ENCODE measurements at places on chromosomes 3 and 15.

GRCh38 chr3:186097663-186098451, 11.0 kb downstream of the ETV5 start:
- peak; percentile 96 for DNase-seq

DNA sequence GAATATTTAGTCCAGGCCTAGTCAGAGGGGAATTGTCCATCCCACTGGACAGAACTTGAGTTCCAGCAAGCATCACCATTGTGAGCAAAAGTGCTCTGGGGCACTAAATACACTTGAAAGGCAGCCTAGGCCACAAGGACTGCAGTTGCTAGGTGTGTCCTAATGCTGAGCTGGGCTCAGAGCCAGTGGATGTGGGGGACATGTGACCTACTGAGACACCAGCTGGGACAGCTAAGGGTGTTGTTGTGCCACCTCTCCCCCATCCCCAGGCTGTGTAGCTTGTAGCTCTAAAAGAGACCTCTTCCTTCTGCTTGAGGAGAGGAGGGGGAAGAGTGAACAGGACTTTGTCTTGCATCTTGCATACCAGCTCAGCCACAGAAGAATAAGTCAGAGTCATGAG, 120.9 kb downstream of the DTWD1 start:
- DNase-seq: no peak

GRCh38 chr3:167691366-167691765, 37.6 kb upstream of the WDR49 start:
- DNase-seq: no peak

DNA sequence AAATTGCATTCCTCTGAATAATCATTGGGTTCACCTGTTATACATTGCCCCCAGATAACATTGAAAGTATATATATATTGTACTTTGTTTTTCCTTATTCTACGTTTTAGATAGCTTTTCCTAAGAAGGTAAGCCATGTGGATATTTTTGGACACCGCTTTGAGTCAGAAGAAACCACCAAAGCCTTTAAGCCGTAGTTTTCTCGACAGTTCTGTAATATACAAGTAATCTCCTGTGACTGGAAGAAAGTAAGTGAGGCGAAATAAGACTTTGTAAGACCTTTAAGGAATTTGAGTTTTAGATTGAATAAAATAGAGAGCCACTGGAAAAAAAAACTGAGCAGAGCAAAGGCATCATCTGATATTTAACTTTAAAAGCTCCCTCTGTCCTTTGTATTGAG, 1092.0 kb downstream of the DIPK2A start:
- DNase-seq: no peak

DNA sequence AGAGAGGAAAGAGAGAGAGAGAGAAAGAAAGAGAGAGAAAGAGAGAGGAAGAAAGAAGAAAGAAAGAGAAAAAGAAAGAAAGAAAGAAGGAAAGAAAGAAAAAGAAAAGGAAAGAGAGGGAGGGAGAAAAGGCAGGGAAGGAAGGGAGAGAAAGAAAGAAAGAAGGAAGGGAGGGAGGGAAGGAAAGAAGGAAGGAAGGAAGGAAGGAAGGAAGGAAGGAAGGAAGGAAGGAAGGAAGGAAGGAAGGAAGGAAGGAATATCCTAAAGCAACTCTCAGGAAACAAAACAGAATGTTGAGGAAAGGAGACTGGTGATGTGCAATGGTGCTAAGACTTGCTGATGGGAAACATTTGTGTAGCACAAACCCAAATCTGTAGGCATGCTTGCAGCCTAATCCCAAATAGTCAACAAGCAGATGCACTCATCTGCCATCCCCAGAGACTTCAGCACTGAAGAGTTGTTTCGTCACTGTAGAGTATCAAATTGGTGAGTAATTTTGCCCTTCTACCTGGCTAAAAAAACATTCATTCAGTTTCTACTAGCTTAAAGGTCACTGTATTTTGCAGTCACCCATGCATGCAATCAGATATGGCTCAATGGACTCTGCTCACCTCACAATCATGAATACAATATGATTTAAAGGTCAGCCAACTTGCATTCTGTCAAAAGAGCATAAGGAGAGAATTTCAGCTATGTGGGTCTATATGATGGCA, 480.3 kb downstream of the FGF12 start:
- peak; percentile 22 for DNase-seq

Measured in DMS 273 treated with DMSO at 0.1 percent for 48 hours (cell line).